ENCODE measurements at places on chromosomes 12 and 14. TPM values are rescaled to one million over a fixed set of nuclear protein-coding genes. Genes with fewer than 3 reads are reported as not detected.

- no peak for DNase-seq
These were observed 44.5 kb upstream of the KCNA1 start for GRCh38 chr12:4865246-4865645.

- DNase-seq: peak; percentile 100
These were observed 238.8 kb downstream of the PAWR start for GRCh38 chr12:79451978-79452377.

DNA sequence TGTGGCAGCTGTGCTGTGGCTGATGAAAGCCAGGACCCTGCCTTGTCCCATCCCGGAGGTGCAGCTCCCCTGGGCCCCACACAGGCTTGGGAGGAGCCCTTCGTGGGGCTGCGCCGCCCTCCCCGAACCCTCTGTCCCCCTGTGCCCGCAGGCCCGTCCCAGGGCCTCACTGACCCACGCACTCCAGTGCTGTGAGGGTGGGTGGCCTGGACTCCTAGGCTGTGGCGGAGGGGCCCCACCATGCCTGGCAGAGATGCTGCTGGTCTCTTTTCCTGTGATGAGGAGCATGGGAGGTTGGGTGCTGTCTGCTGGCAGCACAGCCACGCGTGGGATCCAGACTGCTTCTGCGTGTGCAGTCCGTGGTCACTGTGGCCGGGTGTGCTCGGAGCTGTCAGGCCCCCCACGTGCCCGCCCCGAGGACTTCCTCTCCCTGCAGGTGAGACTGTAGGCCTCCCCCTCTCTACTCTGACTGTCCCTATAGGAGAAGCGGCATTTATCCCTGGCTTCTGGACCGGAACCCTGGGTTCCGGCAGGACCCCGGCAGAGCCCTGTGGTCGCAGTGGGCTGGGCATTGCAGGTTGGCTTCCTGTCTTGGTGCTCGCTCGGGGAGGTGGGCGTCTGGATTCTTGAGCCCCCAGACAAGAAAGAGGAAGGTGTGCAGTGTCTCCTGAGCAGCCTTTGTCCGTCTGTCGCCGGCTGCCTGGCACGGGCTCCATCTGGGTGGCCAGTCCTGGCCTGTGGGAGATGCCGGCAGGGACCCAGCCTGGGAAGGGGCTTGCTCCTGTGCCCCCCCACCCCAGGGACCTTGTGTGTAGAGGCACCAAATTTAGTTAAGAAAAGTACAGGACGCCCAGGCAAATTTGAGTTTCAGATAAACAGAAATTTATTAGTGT is 2.3 kb downstream of the MTA1 start:
- no peak for DNase-seq

DNA sequence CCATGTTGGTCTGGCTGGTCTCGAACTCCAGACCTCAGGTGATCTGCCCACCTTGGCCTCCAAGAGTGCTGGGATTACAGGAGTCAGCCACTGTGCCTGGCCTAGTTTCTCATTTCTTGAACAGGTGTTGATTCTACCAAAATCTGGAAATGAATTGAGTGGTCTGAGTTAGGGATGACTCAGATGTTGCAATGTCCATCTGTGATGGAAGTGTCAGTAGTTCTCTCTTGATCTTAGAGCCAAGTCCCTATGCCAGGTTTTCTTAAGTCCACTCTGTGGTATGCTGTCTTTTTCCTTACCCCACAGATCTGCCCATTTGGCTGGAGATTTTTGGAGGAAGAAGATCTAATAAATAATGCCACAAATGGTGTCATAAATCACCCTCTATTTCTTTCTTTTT is 12.6 kb downstream of the SNAPC1 start:
- no peak for DNase-seq

DNA sequence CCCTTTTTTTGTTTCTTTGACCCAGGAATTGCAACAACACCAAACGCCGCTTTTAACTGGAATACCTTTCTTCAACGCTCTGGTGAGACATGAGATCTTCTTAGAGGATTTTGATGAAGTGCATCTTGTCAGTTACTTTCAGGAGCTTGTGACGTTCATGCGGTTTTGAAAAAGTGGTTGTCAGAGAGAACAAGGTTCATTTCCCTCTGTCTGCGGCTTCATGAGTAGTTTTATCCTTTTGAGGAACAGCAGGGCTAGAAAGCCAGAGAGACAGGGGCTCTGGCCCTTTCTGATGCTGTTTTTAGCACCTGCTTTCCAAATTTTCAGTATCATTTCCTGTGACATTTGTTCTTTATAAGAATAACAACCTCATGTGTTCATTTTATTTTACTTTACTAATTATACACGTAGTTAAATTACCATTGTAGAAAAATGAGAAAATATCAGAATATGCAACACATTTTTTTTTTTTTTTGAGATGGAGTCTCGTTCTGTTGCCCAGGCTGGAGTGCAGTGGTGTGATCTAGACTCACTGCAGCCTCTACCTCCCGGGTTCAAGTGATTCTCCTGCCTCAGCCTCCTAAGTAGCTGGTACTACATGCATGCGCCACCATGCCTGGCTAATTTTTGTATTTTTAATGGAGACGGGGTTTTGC is 61.8 kb downstream of the GLT1D1 start:
- no peak for DNase-seq

DNA sequence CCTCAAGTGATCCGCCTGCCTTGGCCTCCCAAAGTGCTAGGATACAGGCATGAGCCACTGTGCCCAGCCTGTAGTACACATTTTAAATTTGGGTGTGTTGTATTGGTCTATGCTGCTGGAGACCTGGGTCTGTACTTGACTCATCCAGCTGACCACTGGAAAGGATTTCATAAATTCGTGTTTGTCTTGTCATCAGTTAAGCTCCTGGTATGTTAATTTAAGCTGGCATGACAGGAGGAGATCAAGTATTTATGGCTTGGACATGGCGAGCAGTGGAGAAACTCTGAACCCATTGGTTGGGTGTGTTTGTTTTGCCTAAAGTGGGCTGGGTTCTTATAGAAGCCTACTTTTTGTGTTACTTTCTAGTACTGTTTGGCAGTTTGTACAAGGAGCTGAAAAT is 24.2 kb downstream of the YY1 start:
- DNase-seq: no peak

- no peak for DNase-seq
These were observed 43.3 kb downstream of the AEBP2 start for GRCh38 chr12:19482551-19483109.

The MRPL42 gene
- 58.3 TPM for total RNA-seq
